ENCODE measurements at places on chromosomes 6 and 20.

- DNase-seq, result no peak
These were observed 9.8 kb downstream of the SPATA2 start for GRCh38 chr20:49905415-49906091.

- DNase-seq, result no peak
These were observed 546.5 kb downstream of the PRKN start for GRCh38 chr6:162181111-162181510.

DNA sequence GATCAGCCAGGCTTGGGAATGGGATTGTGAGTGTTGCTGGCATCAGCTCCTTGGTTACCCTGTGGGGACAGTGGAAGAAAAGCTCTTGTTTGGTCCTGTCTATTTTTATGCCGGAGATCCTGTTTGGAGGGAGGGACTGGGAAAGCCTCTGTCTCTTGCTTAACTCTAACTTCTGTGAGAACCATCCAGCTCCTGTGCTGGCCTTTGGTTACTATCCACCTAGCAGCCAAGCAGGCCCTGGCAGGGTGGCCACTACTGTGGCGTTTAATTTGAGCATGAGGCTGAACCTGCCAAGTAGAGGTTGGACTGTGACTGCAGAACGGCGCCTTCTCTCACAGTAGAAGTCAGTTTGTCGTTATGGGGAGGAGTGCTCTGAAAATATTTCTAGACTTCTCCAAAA is 193.3 kb downstream of the UTRN start:
- DNase-seq, result no peak

DNA sequence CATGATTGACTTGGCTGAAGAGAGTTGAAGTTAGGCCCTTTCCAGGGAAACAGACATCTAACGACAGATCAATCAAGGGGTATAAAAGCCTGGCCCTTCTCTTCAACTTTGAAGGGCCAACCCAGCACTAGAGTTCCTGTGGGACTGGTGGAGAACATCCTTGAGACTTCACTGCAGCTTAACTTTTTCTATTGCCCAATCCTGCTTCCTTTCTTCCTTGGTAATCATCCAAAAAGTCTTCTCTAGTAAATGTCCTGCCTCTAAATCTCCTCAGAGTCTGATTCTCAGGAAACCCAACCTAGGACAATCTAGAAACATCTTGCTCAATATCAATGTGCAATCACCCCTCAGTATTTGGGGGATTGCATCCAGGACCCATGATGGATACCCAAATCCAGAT is 1.9 kb downstream of the MKKS start:
- DNase-seq, result no peak

DNA sequence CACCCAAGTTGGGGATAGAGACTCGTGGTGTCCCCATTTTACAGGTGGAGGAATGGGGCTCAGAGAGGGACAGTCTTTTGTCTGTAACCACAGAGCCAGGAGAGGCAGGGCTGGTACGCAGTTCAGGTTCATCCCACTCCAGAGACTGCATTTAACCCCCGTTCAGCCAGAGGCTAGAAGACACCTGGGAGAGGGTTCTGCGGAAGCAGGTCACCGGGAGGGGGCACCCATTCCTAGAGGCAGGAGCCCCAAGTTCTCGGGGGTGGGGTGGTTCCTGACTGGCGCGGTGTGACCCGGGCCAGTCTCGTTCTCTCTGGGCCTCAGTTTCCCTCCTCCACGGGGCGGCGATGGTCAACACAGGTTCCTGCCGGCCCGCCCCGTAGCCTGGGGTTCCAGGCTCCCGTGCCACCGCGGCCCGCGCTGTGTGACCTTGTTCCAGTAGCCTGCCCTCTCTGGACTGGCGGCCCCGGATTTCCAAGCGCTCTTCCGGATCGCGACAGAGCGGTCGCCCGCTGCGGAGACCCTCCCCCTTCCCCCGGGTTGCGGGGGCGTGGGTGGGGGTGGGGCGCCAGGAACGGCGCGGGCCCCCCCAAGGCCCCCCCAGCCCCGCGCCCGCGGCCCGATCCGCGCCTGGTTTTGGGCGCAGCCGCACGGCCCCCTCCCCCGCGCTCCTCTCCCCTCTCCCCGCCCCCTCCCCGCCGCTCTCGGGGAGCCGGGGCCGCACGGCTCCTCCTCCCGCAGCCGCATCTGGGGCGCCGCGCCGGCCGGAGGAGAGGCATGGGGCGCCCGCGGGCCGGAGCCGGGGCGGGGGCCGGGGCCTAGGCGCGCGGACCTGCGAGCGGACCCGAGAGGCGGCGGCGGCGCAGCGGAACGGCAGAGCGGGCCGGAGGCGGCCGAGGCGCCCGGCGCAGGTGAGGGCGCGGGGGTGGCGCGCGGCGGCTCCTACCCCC is at the start of gene DLGAP4:
Gene DLGAP4 (plus strand): TSS at position 738 of the 950 bp plus-strand sequence. CDS start 125,379 bp downstream, outside the sequence.
- no peak for DNase-seq

DNA sequence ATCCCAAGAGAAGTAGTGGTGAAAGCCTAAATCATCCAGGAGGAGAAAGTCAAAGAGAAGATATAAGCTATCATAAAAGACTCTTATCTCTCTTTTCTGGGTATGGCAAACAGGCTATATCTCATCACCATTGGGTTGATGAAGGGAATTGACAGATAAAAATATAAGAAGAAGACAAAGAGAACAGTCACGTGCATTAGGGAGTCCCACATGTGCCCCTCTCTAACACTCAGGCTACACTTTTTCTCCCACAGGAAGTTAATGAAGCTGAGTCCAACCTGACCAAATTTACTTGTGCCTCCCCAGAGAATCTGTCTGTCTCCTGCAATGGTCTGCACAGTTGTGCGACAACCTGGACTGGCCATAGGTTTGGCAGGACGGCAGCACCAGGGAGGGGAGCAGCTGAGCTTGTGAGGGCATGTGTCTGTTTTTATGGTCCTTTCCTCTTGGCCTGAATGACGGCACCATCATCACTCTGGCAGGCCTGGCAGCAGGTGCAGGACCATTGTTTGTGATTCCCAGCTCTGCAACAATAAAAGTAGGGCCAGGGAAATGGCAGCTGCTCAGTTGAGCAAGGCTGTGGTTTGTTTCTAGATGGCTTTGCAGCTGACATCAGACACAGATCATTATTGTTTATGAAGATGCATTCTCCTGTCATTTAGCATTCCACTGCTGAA is 144.5 kb upstream of the MCHR2 start:
- no peak for DNase-seq

DNA sequence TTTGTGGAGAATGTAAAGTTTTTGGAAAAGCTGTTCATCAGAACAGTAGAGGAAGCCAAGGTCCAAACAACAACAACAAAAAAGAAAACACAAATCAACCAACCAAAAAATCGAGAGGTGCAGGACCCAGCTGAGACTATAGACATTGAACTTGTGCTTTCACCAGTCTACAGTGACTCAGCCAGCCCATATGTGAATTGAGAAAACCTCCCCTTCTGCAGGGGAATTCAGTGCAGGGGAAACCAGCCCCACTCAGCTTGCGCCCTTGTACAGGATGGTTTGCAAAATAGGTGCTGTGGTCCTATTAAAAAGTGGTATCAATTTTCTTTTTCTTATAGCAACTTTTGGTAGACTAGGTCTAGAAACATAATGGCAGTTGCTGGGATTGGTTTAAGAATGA is 21.3 kb downstream of the MLIP start:
- DNase-seq, result no peak

GRCh38 chr6:38114976-38115625 is 295.6 kb downstream of the ZFAND3 start:
- no peak for DNase-seq

- no peak for DNase-seq
These were observed 13.5 kb upstream of the MAFB start for GRCh38 chr20:40702504-40702903.

DNA sequence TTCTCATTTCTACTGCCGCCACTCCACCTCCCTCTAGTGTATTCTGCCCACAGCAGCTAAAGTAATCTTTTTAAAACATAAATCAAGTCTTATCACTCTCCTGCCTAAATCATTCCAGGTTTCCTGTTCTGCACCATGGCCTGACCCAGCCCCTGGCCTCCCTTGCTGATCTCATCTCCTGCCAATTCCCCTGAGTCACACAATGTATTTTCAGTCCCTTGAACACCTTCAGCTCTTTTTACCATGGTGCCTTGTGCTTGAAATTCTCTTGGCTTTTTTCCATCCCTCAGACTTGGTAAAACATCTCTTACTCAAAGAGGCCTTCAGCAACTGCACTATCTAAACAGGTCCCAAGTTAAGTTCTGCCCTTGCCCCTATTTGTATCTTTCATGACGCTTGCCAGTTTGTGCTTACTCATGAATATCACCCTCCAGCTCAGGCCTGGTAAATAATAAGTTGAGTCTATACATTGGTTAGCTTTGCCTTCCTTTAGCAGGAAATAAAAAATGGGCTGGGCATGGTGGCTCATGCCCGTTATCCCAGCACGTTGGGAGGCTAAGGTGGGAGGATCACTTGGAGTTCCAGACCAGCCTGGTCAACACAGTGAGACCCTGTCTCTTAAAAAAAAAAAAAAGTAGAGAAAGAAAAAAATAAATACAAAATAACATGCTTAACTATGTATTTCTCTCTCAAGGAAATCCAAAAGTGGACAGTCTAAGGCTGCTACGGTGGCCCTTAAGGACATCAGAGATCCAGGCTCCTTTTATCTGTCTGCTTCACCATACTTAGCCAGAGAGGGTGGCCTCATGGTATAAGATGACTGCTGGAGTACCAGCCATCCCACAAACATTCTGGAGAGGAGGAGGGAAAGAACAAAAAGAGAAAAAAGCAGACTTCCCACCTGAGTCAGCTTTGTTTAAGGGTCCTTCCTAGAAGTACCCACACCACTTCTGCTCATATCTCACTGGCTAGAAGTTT is 62.2 kb downstream of the ARFGEF2 start:
- no peak for DNase-seq

DNA sequence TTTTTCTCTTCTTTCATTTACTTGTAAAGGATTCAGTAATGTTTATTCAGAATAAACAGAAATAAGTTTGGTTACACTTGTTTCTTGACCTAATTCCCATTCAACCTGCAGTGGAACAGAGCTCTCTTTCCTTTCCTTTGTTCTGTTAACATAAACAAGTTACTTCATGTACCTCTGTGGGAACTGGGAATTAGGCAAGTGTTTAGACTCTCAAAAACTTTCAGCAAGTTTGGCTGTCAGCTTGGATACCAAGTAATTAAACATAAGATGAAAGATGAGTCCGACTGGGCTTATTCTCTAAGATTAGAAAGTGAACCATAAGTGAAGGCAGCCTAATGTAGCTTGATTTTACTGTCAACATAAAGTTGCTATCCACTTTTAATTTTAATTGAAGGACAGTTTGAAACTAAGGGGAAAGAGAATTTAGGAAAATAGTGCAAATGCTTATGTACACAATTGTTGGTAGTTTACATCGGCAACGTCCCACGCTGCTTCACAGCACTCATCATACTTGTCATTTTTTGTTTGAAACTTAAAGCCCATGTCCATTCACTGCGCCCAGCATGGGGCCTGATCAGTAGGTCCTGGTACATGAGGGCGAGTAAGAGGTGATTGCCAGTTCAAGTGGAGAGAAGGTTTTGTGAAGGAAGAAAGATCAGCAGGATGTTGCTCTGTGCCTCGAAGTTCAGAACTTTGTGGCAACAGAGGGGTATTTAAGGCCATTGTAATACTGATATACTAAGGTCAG is 113.0 kb downstream of the PLEKHG1 start:
- DNase-seq, result no peak

DNA sequence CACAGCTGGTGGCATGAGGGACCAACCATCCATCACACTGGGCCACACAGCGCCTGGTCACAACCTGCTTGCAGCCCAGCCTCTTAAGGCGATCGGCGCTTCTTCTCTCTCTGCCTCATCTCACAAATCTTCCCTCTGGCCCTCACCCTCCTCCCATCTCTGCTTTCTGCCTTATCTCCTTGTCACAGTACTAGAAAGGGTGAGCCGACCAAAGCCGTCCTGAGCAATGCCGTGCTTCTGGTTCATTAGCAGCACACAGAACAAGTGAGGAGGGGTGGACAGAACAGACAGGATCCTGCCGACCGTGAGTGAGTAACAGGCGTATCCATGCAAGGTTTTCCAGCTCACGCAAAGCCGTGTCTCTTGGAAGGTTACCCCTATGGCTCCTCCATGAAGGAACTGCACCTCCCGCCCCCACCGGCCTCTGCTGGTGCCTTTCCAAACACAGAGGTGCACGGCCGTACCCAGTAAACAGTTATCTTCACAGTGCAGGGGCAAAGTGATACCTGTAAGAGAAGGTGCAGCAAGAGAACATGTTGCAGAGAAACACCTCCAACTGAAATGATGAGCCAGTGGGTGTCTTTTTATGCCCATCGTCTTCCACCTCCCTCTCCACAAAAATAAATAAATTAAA is 331.7 kb downstream of the FARS2 start:
- no peak for DNase-seq

DNA sequence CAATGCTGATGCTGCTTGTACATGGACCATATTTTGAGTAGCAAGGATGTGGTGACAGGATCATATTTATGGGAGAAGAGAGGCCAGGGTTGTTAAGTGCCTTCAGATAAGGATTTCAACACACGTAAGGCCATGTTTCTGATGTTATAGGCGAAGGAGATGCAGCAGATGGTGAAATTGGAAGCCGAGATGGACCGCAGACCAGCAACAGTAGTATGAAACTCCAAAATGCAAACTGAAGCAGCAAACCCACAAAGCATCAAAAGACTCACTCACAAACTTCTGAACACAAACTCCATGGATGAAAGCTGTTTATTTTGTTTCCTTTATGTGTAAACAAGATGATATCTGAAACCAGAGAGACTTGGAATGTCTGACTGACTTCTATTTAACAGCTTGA is 35.6 kb upstream of the LAMP5 start:
- DNase-seq, result no peak

Data from CD4-positive, alpha-beta T cell (primary cell).